ENCODE measurements at places on chromosomes 3 and 15.

DNA sequence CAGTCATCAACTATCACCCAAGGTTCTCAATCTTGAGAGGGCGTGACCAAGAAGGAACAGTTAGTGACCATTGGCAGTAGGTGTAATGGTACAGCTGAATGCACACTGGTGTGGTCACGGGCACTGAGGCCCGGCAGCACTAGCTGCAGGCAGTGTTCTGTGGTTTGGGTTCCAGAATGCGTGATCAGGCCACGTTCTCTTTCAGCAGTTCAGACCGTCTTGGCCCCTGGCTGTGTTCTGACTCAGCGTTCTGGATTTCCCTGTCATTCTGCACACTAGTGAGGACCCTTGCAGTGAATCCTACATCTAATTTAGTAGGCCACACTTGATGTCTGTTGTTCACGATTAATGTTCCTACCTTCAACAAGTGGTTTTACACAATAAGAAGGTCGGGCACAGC is 220.5 kb upstream of the SLCO3A1 start:
- no peaks in the 10 kb centered on the region for H3K27me3 ChIP-seq
- no peaks in the 10 kb centered on the region for H3K36me3 ChIP-seq
- ATAC-seq = no peak
- H3K4me3 ChIP-seq = no peak overlapping the region
- no peaks in the 10 kb centered on the region for H3K4me1 ChIP-seq

DNA sequence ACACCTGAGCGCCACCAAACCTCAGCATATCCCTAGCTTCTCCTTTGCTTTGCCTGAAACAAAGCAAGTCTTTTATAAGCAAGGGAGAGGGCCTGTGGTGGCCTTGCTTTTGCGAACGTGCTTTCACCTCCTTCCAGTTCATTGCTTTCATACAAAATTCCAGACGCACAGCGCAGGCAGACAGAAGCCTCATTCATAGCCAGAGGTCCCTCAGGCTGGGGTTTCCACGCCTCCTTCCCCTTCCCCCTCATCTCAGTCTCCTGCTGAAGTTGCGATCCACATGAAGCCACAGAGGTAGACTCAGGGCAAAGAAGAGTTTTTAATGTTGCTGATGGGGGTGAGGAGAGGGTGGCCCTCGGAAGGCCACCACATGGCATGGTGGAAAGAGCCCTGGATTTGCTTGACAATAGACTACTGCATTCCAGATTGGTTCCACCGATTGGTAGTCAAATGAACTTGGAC is 59.4 kb upstream of the FLNB start:
- no peaks in the 10 kb centered on the region for H3K4me1 ChIP-seq
- H3K36me3 ChIP-seq = no peaks in the 10 kb centered on the region
- H3K4me3 ChIP-seq = no peak overlapping the region
- no peaks in the 10 kb centered on the region for H3K27me3 ChIP-seq
- H3K27ac ChIP-seq = no peak overlapping the region

GRCh38 chr3:150543531-150543930 is 2.8 kb downstream of the SERP1 start:
- peaks cover 48% of the 10 kb centered on the region for H3K4me1 ChIP-seq
- no peak for ATAC-seq
- peaks cover 19% of the 10 kb centered on the region for H3K36me3 ChIP-seq
- H3K4me3 ChIP-seq = no peak overlapping the region
- H3K27me3 ChIP-seq = no peaks in the 10 kb centered on the region

DNA sequence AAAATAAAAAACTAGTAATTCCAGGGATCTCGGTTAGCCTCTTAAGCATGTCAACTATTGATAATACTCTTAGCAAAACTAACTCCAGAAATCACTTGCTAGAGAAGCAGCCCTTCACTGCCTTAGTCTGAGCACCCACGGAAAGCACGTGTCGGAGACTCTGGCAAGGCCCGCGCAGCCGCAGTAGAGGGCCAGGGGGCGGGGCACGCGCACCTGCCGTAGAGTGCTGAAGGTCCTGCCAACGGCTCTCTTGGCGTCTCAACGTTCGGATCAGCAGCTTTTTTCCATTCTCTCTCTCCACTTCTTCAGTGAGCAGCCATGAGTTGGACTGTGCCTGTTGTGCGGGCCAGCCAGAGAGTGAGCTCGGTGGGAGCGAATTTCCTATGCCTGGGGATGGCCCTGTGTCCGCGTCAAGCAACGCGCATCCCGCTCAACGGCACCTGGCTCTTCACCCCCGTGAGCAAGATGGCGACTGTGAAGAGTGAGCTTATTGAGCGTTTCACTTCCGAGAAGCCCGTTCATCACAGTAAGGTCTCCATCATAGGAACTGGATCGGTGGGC is at the start of gene LDHAL6B:
Gene LDHAL6B, plus strand, starts transcription at position 221 of the 561 bp plus-strand sequence. Its CDS starts 98 bp downstream, at position 319.
- H3K4me3 ChIP-seq = no peak within 1 kb of the TSS
- peaks cover 69% of the 10 kb centered on the region for H3K36me3 ChIP-seq
- H3K27ac ChIP-seq = peak within 1 kb of the TSS; percentile 10
- ATAC-seq = no peak

DNA sequence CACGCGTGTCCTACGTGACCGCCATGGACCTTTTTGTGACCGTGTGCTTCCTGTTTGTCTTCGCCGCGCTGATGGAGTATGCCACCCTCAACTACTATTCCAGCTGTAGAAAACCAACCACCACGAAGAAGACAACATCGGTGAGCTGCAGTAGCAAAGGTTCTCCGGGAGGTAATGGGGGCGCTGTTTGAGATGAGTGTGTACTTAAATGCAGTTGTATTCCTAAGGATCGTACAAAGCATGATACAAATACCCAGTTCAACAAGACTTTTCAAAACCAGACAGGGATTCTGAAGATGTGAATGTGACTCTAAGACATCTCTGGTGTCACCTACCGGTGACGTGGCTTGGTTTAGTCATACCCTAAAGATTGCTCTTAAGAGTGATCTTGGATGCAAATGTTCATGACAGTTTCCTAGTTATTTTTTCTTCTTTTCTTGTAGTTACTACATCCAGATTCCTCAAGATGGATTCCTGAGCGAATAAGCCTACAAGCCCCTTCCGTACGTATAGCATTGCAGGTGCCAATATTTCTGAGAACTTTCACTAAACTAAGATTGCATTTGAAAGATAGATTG is 556.6 kb downstream of the GABRG3 start:
- H3K27ac ChIP-seq = no peak overlapping the region
- no peak for ATAC-seq
- no peaks in the 10 kb centered on the region for H3K27me3 ChIP-seq
- no peak overlapping the region for H3K4me3 ChIP-seq
- H3K4me1 ChIP-seq = no peaks in the 10 kb centered on the region

DNA sequence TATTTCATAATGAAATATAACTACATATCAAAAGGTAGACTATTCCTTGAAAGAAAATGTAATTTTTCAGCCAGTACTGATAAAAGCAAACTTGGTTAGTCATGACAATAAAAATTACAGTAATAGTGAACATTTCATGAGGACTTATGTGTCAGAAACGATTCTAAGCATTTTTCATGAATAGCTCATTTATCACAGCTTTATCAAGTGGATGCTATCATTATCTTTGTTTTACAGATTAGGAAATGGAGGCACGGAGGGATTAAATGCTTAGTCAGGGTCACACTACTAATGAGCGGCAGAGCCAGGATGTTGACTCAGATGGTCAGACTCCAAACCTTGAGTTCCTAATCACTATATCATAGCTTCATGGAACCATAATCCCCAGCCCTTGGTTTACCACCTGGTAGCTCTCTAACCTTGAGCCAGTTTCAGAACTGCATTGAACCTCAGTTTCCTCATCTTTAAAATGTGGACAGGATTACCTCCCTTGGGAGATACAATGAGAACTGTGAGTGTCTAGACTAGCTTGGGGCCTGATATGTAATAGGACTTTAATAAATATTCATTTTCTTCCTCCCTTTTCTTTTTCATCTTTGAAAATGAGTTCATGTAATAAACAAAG is 85.4 kb downstream of the TNIK start:
- no peaks in the 10 kb centered on the region for H3K36me3 ChIP-seq
- ATAC-seq = no peak
- H3K27me3 ChIP-seq = no peaks in the 10 kb centered on the region
- H3K4me1 ChIP-seq = no peaks in the 10 kb centered on the region

DNA sequence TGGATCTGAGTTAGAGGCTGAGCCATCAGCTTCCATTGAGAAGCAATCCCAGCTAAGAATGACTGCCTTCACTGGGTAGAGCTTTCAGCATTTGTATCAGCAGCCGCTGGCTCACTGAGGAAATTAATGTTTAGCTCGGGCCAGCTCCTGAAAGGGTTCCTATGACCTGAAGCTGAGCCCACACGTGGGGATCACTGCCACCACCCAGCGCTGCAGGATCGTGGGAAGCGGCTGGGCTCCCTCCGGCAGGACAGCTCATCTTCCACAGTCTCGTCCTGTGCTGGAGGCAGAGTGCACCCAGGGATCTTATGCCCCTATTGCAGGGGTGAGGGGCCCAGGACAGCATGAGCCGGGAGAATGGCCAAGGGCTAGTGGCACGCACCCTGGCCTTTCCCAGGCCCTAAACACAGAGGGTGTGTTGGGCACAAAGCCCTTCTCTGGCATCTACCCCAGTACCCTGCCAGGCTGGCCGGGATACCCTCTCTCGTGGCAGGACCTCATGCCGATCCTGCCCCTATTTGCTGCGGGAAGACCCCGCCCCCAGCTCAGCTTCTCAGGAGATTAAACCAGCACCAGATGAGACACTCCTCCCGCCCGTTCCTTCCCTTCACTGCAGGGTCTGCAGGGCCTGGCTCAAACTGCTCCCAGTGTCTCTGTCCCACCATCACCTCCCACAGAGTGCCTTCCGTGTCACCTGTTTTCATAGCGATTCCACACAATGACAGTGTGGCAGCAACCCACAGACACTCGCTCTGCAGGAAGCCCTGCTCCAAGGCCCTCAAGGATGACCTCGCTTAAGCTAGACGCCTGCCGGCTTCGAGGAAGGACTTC is 28.5 kb downstream of the KLHL25 start:
- no peak overlapping the region for H3K4me3 ChIP-seq
- no peaks in the 10 kb centered on the region for H3K27me3 ChIP-seq
- peaks cover 8% of the 10 kb centered on the region for H3K36me3 ChIP-seq
- H3K27ac ChIP-seq = no peak overlapping the region

DNA sequence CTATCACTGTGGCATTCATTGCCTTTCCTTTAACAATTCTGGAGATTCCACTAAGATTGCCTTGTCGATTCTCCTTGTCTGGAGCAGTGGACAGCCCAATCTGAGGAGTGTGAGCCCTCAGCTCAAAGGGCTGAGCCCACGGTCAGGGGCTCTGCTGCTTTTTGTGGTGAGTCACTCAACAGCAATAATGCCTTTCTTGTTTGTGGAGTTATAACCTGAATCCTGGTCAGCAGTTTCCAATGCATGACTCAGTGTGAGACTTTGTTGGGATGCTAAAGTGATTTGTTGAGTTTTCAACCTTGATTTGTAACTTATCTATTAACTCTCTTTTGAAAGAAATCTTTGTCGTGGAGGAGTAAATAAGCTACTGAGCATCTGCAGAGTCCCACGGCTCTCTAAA is 183.5 kb downstream of the TJP1 start:
- no peaks in the 10 kb centered on the region for H3K36me3 ChIP-seq
- H3K27ac ChIP-seq = no peak overlapping the region
- H3K4me3 ChIP-seq = no peak overlapping the region
- peaks cover 17% of the 10 kb centered on the region for H3K27me3 ChIP-seq

DNA sequence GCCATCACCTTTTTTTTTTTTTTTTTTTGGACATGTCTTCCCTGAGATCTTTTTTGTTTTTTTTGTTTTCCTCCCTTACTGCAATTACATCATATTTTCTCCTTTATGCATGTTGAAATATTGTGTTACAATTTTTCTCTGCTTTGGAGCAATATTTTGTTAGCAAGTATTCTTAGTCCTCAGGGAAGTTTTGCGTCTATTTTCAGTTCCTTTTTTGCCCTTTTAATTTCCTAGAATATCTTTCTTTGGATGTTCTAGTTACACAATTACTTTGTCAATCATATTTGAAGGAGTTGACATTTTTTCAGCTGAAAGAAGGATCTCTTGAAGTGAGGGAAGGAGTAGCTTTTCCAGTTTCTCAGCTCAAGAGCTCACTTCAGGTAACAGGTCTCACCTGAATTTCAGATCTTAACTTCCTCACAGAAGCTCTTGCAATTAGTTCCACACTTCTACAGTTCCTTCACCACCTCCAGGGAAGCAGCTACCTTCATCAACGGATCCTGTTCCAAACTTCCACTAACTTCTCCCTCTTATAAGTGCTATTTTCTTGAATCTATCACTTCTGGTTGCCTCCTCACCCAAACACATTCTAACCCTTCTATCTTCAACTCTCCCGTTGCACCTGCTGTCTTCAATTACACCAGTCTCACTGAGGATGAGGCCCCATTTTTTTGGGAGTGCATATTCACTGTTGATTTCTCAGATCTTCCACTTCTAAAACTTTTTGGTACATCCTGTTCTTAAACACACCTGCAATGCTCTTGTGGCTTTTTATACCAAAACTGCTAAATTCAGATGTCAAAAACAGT is 57.8 kb upstream of the CPOX start:
- H3K4me1 ChIP-seq = peaks cover 8% of the 10 kb centered on the region
- peaks cover 13% of the 10 kb centered on the region for H3K27me3 ChIP-seq
- no peak overlapping the region for H3K4me3 ChIP-seq

- H3K36me3 ChIP-seq = no peaks in the 10 kb centered on the region
- ATAC-seq = no peak
- no peak overlapping the region for H3K4me3 ChIP-seq
- H3K4me1 ChIP-seq = no peaks in the 10 kb centered on the region
- no peaks in the 10 kb centered on the region for H3K27me3 ChIP-seq
These were observed 81.7 kb downstream of the SMAD6 start for GRCh38 chr15:66783725-66784124.

GRCh38 chr15:76451540-76451939 is 115.0 kb downstream of the ISL2 start:
- H3K4me1 ChIP-seq = peaks cover 6% of the 10 kb centered on the region
- H3K27ac ChIP-seq = no peak overlapping the region
- ATAC-seq = peak; percentile 51
- H3K36me3 ChIP-seq = peaks cover 11% of the 10 kb centered on the region
- no peaks in the 10 kb centered on the region for H3K27me3 ChIP-seq

- ATAC-seq = no peak
- no peak overlapping the region for H3K27ac ChIP-seq
- no peaks in the 10 kb centered on the region for H3K36me3 ChIP-seq
- peaks cover 13% of the 10 kb centered on the region for H3K4me1 ChIP-seq
- H3K27me3 ChIP-seq = no peaks in the 10 kb centered on the region
These were observed 112.4 kb downstream of the CD47 start for GRCh38 chr3:107978131-107979055.

GRCh38 chr3:120745466-120745865 is 2.9 kb downstream of the GTF2E1 start:
- ATAC-seq = no peak
- peaks cover 7% of the 10 kb centered on the region for H3K36me3 ChIP-seq
- no peak overlapping the region for H3K4me3 ChIP-seq
- no peaks in the 10 kb centered on the region for H3K27me3 ChIP-seq
- peaks cover 41% of the 10 kb centered on the region for H3K4me1 ChIP-seq

DNA sequence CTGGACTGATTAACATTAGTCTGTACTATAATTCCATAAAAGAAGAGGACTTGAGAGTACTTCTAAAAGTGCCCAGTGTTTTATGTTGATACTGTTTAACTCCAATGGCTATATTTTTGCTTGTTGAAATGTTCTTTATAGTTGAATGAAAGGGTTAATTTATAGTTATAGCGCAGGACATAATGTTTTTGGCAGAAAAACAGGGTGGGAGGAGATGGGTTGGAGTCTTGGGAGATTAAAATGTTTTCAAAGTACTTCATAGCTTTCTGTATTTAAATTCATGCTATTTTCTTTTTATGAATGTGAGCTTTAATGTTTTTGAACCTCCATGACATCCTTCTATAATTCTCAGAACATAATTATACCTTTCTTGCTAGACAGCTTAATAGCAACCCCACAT is 108.2 kb downstream of the CNTN3 start:
- no peak overlapping the region for H3K27ac ChIP-seq
- H3K36me3 ChIP-seq = no peaks in the 10 kb centered on the region
- ATAC-seq = no peak
- H3K4me1 ChIP-seq = no peaks in the 10 kb centered on the region
- no peaks in the 10 kb centered on the region for H3K27me3 ChIP-seq

- H3K27me3 ChIP-seq = peaks cover 5% of the 10 kb centered on the region
- H3K27ac ChIP-seq = no peak overlapping the region
- H3K4me3 ChIP-seq = no peak overlapping the region
- ATAC-seq = no peak
These were observed 98.9 kb upstream of the SPRED1 start for GRCh38 chr15:38153781-38154180.

Measured in stimulated activated memory B cell treated with anti-CD40 and anti-IgM and Interleukin-4, amounts not matched to agents 10 μg/mL and 1 μg/mL and 100 μg/mL, for 72 hours (primary cell).